ENCODE measurements at places on chromosomes 4 and X. TPM values are rescaled to one million over a fixed set of nuclear protein-coding genes. Genes with fewer than 3 reads are reported as not detected.

GRCh38 chr4:110623718-110624397, 981 bp upstream of the PITX2 start:
- DNase-seq, result no peak

DNA sequence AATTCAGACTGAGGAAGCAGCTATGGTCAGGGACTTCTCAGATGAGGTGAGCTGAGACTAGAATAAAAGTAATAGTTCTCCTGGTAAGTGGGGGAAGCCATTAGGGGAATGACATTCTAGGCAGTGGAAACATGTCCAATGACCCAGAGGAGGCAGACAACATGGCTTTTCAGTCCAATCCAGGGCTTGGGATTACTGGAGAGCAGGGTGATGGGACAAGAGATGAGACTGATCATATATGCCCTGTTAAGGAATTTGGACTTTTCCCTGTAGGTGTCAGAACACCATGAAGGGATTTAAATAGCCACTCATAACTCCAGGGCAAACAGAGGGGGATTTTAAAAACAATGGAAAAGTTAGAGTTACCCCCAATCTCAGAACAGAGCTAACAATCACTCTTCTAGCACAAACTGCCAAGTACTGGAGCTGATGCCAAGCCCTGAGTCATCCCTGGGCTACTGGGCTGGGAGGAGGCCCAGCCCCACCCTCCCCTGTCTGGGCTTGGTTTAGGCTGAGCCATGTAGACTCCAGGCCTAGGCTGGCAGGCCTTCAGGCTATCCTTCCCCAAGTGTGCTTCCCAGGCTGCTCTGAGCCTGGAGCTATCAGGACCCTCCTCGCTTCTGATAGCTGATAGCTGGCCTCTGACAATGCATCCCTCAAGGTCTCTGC, 22.7 kb upstream of the MSN start:
- DNase-seq, result no peak

DNA sequence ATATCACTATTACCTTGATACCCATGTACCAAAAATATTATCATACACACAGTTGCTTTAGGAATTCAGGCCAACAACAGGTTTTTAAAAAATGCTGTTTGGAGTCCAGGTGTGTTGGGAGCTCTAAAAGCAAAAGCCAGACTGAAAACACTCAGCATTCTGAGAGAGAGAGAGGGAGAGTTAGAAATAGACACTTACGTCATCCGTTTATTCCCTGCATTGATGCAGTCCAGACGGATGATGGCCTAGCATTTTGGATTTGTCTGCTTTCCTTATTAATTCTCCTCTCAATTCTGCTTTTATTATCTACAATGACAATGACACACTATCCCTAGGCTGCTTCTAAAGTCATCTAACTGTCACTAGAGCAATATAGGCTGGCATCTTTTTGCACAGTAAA, 358.3 kb upstream of the BOD1L1 start:
- DNase-seq, result no peak

Gene ANXA3
- 79.9 TPM for total RNA-seq

Gene EFHC2
- 6.4 TPM for total RNA-seq

DNA sequence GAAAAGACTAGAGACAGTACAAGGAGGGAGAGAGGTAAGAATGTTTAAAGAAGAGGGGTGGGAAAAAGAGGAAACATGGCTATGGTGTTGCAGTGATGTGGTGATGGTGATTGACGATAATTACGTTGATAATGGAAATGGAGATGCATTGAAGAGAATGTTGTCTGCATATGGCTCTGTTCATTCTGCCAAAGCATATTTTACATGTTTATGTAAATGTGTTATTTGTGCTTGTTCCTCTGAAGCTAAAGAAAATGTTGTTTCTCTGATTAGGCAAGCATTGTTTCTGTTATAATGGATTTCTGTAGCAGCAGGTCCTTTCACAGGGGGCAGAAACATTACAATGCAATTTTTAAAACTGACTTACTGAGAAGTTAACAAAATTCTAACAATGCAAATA, 958.8 kb downstream of the CCSER1 start:
- no peak for DNase-seq

Gene KLKB1
- total RNA-seq, result 2.1 TPM

Gene NHSL2
- 10.8 TPM for total RNA-seq

GRCh38 chr4:12359420-12359819, 930.7 kb upstream of the HS3ST1 start:
- no peak for DNase-seq

Data from kidney (tissue), 22 donors.